ENCODE measurements at places on chromosomes 3 and 15.
A peak's percentile ranks its signal among the peaks of the same experiment; 100 is the strongest.

GRCh38 chr3:156675830-156676767, 1.7 kb downstream of the TIPARP start:
- peak; percentile 2 for DNase-seq

DNA sequence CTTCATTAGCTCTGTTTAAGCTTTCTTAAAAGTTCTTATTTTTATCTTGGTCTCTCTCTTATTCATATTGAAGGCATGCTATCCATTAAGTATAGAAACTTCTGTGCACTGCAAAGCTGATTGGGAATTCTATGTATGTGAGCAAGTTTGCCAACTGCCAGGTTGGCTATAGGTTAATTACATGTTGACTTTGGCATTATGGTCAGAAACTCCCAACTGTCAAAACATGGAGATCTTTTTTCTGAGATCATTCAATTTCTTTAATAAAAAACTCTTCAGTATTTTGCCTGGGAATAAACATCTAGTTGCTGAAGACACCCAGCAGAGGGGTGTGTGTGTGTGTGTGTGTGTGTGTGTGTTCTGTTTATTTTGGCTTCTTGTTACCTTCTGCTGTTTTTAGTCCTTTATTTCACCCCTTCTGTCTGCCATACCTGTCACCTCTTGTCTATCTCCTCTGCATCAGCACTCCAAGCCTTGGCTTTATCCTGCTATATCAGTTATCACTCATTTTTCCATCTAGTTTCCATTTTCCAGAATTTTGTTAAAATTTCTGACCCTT, 1.3 kb upstream of the ARL14 start:
- DNase-seq: no peak

GRCh38 chr3:186599142-186599784, 13.6 kb upstream of the AHSG start:
- no peak for DNase-seq

- no peak for DNase-seq
These were observed 239.8 kb upstream of the THBS1 start for GRCh38 chr15:39340903-39341645.

DNA sequence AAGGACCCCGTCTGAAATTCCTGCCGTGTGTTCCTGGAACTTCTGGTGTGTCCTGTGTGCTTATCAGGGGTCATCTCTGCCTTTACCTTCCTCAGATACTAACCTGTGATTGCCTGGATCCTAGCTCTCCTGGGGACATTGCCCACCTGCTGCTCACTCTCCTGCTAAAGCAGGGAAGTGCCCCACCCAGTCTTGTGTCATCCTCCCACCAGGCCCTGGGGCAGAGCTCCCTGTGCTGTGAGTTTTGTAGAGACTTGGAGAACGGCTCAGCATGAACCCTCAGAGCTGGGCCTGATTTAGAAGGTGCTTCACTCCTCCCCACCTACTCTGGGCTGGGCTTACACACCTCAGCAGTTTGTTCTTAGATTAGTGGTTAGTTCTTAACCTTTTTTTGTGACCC, 3.8 kb upstream of the TMEM44 start:
- no peak for DNase-seq

DNA sequence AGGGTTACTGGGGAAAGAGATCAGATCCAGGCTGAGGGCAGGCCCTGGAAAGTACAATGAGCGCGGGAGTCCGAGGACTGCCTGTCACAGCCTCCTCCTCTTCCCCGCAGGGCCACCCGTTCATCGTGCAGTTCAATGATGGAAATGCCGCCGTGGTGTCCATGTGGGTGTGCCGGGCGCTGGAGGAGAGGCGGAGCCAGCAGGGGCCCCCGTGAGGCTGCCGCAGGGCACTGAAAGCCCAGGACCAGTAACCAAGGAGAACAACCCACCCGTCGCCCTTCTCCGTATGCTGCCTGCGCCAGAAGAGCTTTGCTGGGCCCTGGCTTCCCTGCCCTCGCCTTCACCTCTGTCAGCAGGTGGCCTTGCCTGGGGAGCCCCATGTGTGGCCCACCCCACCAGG, 18.8 kb upstream of the SKOR1 start:
- no peak for DNase-seq

DNA sequence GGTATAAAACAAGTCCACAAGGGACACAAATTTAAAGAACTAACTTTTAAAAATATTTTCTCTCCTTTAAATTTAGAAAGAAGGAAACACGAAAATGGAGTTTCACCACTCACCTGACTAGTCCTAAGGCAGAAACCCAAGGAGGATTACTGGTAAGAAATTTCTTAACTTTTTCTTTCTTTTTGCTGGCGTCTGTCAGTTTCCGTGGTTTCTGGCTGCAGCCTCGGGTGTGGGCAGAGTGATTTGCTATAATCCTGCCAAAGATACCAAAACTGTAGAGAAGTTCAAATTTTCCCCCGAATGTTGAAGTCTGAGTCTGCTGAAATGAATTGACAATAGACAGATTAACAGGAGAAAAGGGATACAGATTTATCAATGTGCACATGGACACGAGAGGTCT, 843.6 kb upstream of the ALCAM start:
- DNase-seq: no peak

DNA sequence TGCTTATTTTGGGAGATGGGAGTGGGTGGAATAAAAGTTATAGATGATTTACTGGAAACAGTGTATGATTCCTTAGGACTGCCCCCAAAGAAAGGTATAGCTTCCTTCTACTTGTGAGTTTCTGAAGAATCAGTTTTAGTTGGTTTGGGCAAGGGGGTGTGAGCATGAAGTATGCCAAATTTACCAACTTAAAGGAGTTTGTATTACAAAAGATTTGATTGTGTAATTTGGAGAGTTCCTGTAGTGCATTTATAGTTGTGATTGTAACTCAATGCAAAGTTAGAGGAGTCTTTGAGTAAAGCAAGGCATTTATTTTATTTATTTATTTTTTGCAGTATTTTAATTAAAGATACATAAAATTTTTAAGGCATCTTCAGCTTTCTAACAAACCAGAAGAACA, 42.8 kb downstream of the TSC22D2 start:
- no peak for DNase-seq

Data from activated T-helper 1 cell treated with Interleukin-2 at 50 U/mL for 16 hours (primary cell).